ENCODE measurements at places on chromosomes 4 and X.

DNA sequence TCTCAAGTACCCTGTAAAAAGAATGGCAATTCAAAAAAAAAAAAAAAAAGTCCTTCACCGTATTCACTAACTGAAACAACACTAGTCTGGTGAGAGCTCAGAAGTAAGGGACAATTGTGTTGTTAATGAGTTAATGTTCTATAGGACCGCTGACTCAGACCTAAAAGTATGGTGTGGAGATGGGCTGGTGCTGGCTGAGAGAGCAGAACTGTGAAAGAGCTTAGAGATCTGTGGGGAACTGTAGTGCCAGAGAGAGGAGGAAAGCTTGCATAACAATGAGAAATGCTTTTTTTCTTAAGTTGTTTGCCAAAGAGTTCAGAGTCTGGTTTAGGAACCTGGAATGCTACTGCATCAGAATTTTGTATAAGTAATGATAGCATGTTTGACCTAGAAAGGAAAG is 65.1 kb downstream of the LHFPL1 start:
- DNase-seq: no peak

GRCh38 chrX:25020391-25020904 is 4.7 kb upstream of the ARX start:
- DNase-seq: no peak

DNA sequence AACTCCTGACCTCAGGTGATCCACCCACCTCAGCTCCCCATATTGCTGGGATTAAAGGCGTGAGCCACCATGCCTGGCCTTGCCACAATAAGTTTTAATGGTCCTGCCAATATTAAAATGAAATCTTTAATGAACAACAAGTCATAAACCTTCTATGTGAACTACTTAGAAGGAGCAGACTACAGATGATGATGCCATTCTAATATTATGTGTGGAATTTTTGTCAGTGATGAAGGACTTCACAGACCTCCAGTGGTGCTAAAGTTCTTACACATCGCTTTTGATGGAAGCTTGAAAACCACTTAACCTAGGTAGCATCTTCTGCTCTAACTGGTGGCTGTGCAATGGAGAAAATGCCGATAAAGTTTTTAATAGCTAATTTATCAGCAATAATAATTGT is 331.4 kb downstream of the CCSER1 start:
- DNase-seq: no peak

DNA sequence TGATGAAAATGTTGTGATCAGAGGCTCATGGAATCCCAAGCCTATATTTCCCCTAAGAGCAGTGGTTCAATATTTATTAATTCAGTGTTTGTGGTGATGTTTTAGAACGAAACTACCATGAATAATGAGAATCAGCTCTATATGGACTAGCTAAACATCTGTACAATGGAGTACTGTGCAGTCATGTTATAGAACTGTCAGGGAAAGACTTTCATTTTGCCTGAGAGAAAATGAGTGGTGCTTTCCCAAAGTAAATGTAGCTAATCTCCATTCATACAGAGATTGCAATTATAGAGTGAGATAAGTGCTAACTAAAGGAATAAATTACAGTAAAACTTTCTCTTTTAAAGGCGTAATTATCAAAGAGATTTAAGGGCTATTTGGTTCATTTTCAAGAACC is 147.1 kb downstream of the FRAS1 start:
- DNase-seq: no peak

DNA sequence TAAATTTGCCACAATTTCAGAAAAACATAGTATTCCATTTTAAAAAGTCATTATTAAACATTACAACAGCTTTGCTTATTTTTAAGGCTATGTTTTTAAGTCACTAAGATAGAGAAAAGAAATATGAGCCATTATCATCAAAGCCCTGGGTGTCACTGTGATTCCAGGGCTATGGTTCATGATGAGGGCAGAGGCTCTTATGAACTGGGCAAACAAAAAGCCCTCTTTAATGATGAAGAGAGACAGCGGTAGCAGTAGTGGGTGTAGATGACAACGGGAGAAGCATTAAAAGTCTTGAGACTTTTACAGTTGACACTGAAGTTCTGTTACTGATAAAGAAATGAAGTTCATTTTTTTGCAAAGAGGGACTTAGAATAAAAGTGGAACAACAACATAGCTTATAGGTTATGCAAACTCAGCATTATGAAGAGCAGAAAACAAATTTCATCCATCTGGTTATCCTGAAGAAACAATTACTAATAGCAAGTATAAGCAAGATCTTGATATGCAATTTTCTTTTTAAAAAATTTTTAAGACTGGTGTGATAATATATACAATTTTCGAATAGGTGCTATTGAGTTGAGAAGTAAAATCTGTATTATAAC is 202.7 kb upstream of the ETNPPL start:
- DNase-seq: no peak

DNA sequence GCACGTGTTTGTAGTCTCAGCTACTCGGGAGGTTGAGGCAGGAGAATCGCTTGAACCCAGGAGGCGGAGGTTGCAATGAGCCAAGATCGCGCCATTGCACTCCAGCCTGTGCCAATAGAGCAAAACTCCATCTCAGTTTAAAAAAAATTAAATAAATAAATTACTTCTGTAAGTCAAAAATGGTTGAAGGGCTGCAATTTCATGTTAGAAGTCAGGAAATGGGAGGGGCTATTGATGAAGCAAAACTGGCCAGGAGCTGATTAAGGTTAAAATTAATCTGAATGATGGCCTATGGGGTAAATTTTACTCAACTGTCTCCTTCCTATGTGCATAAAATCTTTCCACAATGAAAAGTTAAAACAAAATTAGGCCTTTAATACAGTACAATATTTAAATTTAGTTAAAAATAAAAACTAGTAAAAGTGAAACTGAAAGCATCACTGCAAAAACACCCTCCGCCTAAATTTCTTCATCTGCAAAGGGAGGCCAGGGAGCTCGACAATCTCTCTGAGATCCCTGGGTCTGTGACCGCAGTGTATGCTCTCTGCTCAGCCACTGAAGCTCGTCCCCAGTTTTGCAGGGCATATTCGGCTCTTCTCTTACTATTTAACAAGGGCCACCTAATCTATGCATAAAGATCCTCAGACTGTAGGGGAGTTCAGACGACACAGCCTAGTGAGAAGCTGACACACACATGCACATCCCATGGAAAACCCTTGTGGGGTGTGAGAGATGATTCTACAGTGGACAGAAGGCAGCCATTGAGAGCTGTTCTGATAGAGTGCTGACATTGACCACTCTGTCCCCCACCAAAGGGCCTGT is 57.2 kb downstream of the IRF2 start:
- DNase-seq: peak; percentile 7

GRCh38 chr4:151198748-151199147 is 78.2 kb upstream of the PRSS48 start:
- DNase-seq: no peak

GRCh38 chrX:12936947-12937346 is 30.5 kb downstream of the TLR8 start:
- DNase-seq: no peak

GRCh38 chr4:184191267-184191666 is 26.4 kb downstream of the ENPP6 start:
- no peak for DNase-seq

DNA sequence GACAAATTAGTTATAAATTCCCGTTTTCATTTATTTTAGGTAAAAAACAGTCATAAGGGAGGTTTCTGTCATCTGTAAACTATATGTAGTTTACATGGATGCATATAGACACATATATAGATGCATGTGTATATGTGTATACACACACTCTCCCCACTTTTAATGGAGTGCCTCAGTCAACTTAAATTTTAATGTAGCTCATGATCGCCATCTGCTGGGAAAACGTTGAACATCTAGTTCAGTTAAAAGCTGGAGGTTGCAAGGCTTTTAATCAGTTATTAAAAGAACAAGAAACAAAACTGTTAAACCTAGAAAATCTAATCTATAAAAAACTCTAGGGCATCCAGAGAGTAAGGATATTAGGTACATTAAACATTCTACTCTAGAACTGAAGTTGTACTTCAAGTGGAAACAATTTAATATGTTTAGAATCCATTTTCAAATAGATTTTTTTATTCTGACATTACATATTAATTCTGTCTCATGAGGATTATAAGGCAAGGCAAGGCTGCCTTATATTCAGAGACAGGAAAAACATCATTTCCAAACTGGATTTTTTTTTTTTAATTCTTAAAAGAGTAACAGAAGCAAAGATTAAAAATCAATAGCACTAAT is 122.6 kb downstream of the SHISA3 start:
- peak; percentile 37 for DNase-seq

DNA sequence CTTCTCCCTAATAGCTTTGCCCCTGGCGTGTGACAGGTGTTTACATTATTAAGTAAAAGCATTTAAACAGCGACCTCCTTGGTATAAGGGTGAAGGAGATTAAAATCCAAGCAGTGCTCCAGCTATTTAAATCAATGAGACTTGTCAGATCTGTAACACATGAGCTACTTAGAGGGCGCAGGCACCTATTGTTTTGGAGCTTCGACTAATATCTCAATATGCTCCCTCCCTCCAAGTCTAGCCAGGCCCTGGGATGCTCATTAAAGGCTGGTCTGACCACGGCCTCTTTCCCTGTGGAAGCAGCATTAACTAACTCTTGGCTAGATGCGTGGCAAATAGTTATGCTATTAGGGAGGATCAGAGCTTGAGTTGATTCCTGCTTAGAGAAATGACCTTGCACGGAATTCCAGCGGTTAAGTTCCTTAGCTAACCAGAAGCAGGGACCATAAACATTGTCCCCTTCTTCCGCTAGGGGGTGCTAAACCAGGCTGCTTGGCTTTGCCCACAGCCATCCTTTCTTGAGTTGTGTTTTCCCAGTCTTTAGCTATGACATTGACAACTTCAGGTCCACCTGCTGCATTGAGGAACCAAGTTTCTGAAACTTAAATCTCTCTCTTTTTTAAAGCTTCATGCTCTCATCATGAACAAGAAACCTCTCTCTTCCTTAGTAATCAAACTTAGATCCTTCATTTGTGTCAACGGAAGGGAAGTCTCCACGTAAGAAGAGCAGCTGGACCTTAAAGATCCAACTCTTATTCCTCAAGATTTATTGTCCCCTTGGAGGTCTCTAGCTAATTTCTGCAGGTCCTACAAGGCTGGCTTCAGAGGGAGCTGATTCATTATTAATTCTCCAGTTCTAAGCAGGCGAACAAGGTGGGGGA is 80.7 kb upstream of the IGFBP7 start:
- peak; percentile 50 for DNase-seq

DNA sequence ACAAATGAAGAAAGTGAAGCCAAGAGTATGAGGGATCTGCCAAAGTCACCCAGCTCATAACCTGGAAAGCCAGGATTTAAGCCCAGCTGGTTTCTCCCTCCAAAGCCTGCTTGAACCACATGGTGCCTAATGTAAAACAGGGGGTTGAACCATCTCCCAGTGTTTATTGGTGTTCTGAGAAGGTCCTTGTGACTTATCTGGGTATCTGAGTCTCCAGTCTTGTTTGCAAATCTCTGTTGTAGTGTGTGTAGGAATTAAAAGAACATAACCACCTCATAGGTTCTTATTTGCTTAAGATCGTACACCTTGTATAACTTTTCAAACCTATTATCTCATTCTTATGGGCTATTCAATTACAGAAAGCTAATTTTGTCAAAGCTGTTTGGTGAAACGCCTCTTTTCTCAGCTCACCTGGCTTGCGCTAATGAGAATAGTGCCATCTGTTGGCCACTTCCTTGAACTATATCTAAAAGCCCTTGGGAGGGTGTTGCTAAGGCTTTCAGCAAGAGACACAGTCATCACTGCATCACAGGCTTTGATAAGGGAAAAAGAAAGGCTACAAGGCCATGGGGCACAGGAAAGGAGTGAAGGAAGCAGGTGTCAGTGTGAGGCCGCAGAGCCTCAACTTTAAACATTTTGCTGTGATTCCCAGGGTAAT is 34.0 kb downstream of the ETDB start:
- peak; percentile 56 for DNase-seq

DNA sequence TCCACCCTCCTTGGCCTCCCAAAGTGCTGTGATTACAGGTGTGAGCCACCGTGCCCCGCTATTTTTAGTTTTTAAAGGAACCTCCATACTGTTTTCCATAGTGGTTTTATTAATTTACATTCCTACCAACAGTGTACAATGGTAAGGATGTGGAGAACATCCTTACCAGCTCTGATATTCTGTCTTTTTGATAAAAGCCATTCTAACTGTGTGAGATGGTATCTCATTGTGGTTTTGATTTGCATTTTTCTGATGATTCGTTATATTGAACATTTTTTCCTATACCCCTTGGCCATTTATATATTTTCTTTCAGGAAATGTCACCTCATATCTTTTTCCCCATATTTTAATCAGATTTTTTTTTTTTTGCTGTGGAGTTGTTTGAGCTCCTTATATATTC is 14.2 kb upstream of the TLR2 start:
- DNase-seq: no peak

- DNase-seq: peak; percentile 67
These were observed 40.4 kb downstream of the RNF212 start for GRCh38 chr4:1072830-1073446.

GRCh38 chr4:15746110-15746509 is 32.0 kb upstream of the CD38 start:
- no peak for DNase-seq

GRCh38 chr4:134585972-134586371 is 384.4 kb upstream of the PABPC4L start:
- no peak for DNase-seq

GRCh38 chr4:123397144-123398065 is 810 bp downstream of the SPRY1 start:
- peak; percentile 62 for DNase-seq

DNA sequence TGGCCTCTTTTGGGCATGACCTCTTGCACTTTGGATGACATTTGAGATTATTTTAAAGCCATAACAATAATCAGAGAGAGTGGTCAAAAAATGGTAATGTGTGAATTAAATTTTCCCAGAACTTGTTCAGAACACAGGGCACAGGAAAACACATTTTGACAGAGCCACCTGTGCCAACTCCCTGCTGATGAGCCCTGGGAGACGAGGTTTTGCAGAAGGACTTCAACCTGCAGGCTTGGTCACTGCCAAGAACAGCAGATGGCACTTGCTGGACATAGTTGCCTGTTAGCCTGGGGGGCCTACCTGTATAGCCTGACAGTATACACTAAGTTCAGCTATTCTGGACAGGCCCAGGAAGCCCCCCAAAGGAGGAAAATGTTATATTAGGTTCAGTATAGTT is 277.8 kb upstream of the EMCN start:
- DNase-seq: no peak

- peak; percentile 38 for DNase-seq
These were observed 48.0 kb upstream of the FAT1 start for GRCh38 chr4:186771624-186772023.

GRCh38 chr4:6929812-6930464 is 20.3 kb downstream of the TBC1D14 start:
- DNase-seq: no peak

- DNase-seq: no peak
These were observed 343.4 kb upstream of the RASGEF1B start for GRCh38 chr4:81814987-81815541.

DNA sequence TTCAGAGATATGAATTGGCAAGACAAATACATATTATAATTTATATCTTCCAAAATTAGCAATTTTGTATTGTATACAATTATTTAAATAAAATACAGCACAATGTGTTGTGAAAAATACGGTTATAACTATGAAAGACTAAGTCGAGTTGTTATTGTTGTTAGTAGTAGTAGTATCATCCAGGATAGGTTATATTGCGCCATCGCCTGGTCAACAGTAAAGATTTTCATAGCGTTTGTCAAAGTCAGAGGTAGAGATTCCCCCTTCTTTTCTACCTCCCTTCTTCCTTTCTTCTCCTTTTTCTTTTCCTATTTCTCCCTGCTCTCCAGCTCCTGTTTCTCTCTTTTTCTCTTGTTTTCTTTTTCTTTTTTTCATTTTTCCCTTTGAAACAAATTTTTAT is 499.1 kb upstream of the EPHA5 start:
- peak; percentile 19 for DNase-seq
